Central memory CD4-positive, alpha-beta T cell (primary cell): ENCODE measurements at places on chromosomes 7 and 10.

- no peak for DNase-seq
Observed at GRCh38 chr7:137944168-137944567, 57.7 kb downstream of the CREB3L2 start.

DNA sequence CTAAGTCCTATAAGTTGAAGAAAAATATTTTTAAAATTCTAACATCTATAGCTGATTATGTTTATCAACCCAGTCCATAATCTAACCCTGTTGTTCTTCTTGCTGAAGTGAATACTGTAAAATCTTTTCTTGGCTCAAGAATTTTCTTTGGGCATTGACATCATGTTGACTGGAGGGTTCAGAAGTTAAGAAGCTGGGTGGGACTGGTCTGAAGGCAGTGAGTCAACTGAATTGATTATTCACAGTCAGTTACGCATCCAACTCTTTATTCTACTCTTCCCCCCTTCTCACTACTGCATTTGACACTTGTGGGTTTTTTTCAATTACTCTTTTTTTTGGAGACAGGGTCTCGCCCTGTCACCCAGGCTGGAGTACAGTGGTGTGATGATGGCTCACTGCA is 31.0 kb downstream of the DENND2A start:
- DNase-seq: no peak

DNA sequence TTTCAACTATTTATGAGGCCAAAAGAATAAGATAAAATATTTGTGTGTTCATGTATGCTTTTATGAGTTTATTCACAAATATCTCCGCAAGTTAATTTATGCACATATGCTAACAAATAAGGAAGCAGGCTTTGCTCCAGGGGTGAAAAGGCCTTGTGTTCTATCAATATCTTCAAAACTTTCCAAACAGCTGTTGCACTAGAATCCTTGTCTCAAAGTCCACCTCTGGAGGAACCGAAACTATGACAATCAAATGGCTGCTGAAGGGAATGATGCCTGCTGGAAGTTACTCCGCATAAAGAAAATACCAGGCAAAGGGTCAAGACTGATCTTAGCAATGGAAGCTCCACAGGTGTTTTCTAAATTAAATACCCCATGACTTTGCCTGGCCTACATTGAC is 145.0 kb upstream of the GHITM start:
- no peak for DNase-seq

- peak; percentile 68 for DNase-seq
Observed at GRCh38 chr10:43461950-43462349, 25.0 kb downstream of the ZNF487 start.

GRCh38 chr7:53315981-53316380 is 280.5 kb downstream of the POM121L12 start:
- DNase-seq: no peak
